Umbilical cord (tissue), 2 donors: ENCODE measurements at places on chromosomes 13 and 19. TPM values are rescaled to one million over a fixed set of nuclear protein-coding genes. Genes with fewer than 3 reads are reported as not detected.
A peak's percentile ranks its signal among the peaks of the same experiment; 100 is the strongest.

DNA sequence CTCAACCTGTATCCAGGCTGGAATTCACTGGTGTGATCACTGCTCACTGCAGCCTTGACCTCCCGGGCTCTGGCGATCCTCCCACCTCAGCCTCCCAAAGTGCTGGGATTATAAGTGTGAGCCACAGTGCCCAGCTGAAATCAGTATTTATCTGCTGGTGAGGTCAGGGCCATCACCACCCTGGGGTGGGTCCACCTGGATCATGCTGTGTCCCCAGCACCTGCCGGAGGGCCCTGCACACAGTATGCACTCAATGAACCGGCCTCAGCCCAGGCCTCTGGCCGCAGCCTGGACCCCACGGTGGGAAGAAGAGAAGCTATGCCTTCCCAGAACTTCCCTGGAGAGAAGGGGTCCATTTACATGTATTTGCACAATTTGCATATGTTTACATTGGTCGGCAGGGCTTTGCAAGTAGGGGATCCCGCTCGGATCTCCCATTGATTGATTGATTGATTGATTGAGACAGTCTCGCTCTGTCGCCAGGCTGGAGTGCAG, 2.6 kb upstream of the SLC5A5 start:
- DNase-seq = no peak

DNA sequence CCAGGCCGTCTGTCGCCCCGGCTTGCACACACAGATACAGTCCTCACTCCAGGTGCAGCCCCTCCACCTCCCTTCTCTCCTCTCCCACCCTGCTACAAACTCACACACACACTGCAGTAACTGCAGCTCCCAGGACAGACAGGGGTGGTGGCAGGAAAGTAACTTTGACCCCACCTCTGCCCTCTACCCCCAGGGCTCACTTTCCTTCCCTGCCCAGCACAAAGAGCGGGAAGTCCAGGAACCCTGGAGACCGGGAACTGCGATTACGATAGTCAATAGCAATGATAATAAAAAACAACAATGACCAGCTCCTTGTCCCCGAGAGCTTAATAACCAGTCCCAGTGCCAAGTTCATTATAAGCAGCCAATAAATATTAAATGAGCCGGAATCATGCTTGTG, at the start of gene CEACAM20:
Gene CEACAM20, minus strand, starts transcription at position 140 of the 400 bp plus-strand sequence. CDS start 166 bp downstream, outside the sequence.
- no peak for DNase-seq

The TRAPPC6A gene
- total RNA-seq = 12.5 TPM

DNA sequence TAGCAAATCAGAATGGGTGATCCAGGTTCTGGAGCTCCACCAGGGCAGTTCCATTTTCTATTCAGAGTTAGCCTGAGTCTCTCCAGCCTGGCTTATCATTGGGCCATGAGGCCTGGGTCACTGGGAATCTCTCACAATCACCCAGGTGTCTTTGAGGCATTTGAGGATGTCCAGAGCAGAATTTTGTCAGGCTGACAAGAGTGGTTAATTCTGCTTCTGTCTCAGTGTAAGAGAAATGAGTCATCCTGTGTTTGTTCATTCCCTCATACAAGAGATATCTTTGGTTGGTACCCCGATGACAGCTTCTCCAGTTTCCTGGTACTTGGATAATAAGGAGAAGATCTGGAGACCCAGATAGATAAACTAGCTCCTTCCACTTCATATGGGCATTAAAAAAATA, 10.4 kb downstream of the ZNF93 start:
- peak; percentile 50 for DNase-seq

GRCh38 chr19:16035601-16036297, 40.5 kb upstream of the TPM4 start:
- DNase-seq = no peak

DNA sequence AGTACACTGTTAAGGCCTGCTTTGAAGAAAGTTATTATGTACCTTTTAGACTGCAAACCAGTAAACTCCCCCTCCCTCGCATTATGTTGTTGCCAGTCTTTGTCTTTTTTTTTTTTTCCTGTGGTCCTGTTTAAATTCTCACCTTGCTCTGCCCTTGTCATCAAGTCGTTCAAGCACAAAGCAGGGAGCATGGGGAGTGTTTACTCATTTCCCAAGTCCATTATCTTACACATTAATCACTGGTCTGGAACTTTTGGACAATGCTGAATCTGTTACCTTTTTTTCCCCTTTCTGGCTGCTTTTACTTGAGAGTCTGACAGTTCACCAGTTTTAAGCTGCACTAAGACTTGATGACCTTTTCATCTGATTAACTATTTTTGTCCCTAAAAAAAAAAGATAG, 108.2 kb downstream of the DACH1 start:
- no peak for DNase-seq
